ENCODE measurements at places on chromosomes 1 and 21.
A peak's percentile ranks its signal among the peaks of the same experiment; 100 is the strongest.

DNA sequence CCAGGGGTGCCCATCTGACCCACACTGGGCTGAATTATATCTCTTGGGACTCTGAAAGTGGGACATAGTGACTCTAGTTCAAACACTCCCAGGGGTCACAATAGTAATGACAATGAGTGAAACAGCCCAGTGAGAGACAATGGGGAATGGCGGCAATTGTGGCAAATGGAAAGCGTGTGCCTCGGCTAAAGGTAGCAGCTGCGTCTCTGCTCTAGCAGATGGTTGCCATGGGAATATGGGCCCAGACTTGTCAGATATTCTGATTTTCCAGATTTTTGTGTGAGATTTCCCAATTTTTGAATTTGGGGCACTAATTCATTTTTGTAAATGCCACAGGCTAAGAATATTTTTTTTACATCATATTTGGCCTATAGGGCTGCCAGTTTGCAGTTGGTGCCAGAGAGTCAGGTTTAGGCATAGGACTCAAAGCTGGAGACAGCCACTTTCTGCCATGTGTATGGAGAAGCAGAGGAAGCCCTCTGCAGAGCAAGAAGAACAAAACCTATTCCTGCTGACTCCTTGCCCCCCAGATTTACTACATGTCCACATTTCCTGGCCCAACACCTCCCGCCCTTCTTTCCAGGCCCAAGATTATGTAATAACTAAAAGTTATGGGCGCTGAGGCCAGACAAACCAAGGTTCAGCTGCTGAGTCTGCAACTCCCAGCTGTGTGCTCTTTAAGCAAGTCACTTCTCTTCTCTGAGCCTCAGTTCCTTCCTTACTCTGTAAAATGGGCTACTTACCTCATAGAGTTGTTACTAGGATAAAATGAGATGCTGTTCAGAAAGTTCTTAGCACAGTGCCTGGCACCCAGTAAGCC lies 21.6 kb upstream of the PTP4A2 start:
- DNase-seq: no peak

GRCh38 chr1:200207711-200208126 lies 180.2 kb downstream of the NR5A2 start:
- no peak for DNase-seq

DNA sequence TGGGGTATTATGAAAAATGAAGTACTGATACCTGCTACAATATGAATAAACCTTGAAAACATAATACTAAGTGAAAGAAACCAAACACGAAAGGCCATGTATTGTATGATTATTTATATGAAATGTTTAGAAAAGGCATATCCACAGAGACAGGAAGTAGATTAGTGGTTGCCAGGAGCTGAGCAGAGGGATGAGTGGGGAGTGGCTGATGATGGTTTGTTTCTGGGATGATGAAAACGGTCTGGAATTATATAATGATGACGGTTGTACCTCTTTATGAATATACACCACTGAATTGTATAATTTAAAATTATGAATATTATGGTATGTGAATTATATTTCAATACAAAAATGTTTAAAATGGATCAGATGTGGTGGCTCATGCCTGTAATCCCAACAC lies 63.8 kb upstream of the MPC2 start:
- no peak for DNase-seq

GRCh38 chr1:244173769-244174168 lies 122.7 kb downstream of the ZBTB18 start:
- no peak for DNase-seq

DNA sequence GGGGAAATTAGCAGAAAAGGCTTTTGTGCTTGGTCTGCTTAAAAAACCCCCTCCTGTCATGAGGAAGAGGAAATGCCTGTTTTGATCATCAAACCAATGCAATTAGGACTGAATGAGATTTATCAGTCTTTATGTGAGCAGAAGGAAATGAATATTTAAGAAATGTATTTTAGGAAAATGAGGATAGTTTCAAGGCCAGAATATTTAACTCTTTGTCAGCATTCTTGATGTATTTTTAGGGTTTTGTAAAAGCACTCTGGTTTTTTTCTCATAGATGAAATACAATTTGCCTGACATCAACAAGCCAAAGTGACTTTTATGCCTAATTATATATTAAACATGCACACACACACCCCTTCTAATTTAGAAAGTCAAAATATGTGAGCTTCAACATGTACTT lies 213.8 kb downstream of the GRIK1 start:
- DNase-seq: no peak

DNA sequence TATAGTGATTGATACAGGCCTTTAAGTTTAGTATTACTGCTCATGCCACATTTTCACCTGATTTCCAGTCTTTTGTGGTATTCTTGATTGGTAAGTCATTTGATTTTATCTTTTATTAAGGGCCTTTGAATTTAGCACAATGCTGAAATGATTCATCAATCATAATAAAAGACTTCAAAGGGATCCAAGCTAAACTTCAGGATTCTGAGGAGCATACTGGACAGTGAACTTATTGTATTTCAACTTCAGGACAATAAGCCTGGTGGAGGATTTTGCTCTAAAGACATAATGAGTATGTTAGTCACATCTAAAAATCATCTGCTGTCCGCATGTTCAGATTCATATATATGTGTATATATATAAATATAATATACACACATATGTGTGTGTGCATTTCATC lies 233.3 kb downstream of the SETD4 start:
- DNase-seq: peak; percentile 54

GRCh38 chr1:62325081-62325480 lies 5.8 kb upstream of the KANK4 start:
- no peak for DNase-seq

DNA sequence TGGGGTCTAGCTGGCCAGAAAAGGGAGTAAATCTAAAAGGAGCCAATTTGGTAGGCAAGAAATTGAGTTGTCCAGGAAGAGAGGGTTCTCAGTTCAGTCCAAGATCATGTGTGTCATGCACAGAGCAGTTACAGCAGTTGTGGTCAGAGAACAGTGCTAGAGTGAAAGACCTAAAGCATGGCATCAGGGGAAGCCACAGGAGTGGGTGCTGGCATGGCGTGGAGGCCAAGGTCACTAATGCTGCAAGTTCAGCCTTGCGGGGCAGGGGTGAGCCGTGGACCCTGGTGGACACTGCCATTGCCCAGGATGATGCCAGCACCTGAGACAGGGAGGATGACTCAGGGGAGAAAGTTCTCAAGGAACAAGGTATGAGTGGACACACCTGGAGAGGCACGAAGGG lies 16.6 kb upstream of the TMEM125 start:
- no peak for DNase-seq

- no peak for DNase-seq
These were observed 46.7 kb upstream of the OSBPL9 start for GRCh38 chr1:51570063-51570710.

GRCh38 chr1:199855580-199855979 lies 171.9 kb upstream of the NR5A2 start:
- peak; percentile 73 for DNase-seq

GRCh38 chr21:42012344-42012743 lies 2.2 kb upstream of the ZBTB21 start:
- DNase-seq: no peak

- DNase-seq: no peak
These were observed 75.2 kb downstream of the EVI5 start for GRCh38 chr1:92709738-92710137.

GRCh38 chr1:58709540-58710175 lies 9.8 kb upstream of the MYSM1 start:
- no peak for DNase-seq

DNA sequence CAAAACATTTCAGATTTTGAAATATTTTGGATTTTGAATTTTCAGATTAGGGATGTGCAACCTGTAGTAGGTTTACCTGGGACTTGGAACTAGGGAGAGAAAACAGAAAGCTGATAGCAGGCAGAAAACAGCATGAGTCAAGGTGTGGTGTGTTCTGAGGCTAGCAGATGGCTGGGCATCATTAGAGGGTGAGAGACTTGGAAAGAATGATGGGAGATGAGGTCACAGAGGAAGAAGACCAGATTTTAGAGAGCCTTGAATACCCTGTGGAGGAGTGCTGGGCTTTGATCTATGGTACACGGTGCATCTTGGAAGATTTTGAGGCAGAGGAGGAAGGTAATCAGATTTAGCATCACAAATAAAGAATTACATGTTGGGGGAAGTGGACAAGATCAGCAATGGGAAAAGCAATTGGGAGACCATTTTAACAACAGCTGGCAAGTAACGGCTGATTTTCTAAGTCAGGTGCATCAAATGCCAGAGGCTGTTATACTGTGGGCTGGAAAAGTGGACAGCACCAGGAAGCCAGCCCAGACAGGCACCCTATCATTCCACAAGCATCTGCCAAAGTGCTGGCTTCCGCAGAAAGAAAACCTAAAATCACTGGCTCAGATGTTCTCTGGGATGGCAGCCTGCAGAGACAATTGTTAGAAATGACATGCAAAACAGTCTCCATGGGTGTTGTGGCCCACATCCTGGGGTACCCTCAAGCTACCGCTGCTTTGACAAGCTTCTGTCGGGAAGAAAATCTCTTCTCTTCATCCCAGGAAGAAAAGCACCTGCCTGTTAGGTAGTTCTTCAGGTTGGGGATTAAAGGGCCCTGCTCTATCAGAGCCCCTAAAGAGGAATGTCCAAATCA lies 30.9 kb upstream of the CAMK1G start:
- DNase-seq: no peak

- DNase-seq: no peak
These were observed 796.3 kb downstream of the LRRIQ3 start for GRCh38 chr1:73401666-73402065.

DNA sequence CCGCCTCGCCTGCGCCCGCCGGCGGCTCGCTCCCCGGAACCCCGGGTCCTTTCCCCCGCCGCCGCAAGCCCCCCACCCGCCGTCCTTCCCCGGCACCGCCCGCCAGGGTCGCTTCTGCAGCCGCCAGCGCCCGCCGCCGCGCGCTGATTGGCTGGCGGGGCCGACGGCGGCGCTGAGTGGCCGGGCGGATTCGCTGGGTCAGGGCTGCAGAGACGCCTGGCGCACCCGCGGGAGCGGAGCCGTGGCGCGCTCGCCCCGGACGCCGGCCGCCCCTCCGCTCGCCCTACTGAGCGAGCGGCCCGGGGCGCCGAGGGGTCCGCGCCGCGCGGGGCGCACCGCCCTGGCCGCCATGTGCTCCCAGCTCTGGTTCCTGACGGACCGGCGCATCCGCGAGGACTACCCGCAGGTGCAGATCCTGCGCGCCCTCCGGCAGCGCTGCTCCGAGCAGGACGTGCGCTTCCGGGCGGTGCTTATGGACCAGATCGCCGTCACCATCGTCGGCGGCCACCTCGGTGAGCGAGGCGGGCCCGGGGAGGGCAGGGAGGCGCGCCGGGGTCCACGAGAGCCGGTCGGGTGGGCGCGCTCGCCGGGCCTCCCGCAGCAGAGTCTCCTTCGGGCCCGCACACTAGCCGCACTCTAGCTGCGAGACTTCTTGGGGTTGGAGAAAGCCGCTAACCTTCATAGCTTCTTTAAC lies at the start of gene RIMKLA:
Gene RIMKLA, plus strand, starts transcription at position 207 of the 694 bp plus-strand sequence. Its CDS starts 143 bp downstream, at position 350.
- DNase-seq: no peak

- no peak for DNase-seq
These were observed 70.0 kb downstream of the APP start for GRCh38 chr21:26100573-26100972.

DNA sequence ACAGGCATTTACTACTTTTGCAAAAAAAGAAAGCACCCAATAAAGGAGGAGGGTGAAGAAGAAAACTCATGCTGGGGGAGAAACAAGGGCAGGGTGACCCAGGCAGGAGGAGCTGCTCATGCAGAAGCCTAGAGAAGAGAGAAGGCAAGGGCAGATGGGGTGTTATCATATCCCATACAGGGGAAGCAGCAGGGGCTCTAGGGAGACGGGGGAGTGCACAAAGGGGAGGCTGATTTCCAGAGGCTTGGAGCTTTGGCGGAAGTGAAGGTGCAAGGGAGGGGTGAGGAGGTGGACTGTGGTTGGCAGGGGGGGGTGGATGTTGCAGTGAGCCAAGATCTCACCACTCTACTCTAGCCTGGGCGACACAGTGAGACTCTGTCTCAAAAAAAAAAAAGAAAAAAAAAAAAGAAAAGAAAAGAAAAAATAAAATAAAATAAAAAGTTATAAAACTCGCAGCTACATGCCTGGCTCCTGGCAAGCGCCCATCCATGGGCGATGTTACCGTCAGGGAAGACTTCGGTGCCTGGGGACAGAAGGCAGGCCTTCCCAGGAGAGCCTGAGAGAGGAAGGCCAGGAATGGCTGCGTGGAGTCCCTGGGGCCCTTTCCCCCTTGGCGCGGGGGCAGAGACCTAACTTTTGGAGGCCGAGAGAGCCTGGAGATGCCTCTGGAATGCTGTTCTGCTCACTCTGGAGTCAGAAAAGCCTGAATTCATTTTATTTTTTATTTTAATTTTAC lies 3.3 kb upstream of the FCN3 start:
- no peak for DNase-seq

- DNase-seq: no peak
These were observed 18.8 kb downstream of the ODF2L start for GRCh38 chr1:86377341-86377740.

DNA sequence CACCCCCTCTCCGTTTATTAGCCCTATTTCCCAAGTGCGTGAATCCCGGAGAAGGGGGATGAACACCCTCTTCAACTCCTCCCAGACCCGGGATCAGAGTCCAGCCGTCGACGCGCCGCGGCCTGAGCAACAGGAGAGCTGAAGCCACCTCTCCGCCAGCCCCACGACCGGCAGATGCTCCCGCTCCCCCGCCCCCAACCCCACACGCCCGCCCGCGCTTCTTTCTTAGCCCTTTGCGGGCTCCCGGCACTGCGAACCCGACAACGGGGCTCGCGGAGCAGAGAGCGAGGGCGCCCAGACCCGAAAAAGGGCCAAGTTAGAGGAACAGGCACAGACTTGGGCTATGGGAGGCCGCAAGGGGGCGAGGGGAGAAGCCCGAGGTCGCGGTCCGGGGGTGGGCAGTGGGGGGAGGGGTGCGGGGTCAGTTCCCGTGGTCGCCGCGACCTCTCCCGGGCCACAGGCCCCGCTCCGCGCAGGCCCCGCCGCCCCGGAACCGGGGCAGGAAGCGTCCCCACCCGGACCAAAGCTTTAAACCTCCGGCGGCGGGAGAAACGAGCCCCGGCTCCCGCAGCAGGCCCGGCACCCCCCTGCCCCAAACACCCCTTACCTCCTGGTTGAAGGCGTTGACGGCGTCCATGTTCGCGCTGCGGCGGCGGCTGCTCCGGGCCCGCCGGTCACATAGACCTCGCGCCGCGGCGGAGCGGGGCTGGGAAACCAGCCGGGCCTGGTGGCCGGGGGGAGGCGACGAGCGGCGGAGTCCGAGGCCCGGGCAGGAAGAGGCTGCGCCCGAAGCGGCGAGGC lies 662 bp downstream of the SCAF4 start:
- peak; percentile 25 for DNase-seq

GRCh38 chr1:239722035-239722434 lies 335.7 kb downstream of the CHRM3 start:
- DNase-seq: no peak

DNA sequence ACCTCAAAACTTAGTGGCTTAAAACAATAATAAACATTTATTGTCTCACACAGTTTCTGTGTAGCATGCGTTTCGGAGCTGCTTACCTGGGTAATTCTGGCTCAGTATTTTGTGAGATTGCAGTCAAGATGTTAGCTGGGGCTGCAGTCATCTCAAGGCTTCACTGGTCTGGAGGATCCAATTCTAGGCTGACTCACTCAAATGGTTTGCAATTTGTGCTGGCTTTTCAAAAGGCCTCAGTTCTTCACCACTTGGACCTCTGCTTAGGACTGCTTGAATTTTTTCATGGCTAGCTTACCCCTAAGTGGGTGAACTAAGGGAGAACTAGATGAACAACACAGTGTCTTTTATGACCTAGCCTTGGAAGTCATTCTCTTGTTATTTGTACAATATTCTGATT lies 21.0 kb downstream of the XPR1 start:
- no peak for DNase-seq

- DNase-seq: no peak
These were observed 11.7 kb downstream of the C1orf216 start for GRCh38 chr1:35706846-35707600.

Measured in COLO829 (cell line).